NCI-H2107 (cell line): ENCODE measurements at places on chromosomes 11 and 22.

DNA sequence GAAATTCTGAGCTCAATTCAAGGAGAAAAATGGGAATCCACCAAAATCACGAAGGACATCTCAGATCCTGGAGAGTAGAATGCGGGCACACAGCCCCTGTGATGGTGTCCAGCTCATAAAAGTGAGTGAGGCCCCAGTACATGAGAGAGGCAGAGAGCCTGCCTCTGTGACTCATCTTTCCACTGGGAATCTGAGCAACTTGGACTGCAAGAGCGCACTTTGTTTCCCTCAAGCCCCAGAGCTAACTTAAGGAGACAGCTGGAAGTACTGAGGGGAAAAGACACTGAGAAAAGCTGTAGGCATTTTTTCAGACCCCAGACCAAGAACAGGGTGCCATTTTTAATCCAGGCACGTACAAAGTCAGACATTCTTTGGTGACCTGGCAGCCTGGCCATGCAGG is 273.7 kb downstream of the C11orf87 start:
- no peak for DNase-seq

GRCh38 chr11:91470656-91471055 is 754.0 kb upstream of the FAT3 start:
- DNase-seq = no peak

- no peak for DNase-seq
These were observed 12.3 kb downstream of the GUCD1 start for GRCh38 chr22:24542641-24543040.

DNA sequence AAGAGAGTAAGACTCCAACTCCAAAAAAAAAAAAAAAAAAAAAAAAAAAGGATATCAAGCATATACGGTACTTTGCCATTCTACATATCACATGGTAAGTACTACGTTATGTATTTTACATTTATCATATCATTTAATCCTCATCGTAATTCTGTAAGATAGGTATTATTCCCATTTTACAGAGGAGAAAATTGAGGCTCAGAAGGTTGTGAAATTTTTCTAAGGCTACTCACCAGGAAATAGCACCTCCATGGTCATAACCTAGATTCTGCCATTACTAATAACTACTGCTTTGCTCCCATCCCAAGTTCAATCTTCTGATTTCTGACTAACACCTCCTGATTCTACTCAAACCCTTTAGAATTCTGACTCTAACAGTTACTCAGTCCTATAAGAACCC is 138.0 kb downstream of the FCHSD2 start:
- DNase-seq = no peak

DNA sequence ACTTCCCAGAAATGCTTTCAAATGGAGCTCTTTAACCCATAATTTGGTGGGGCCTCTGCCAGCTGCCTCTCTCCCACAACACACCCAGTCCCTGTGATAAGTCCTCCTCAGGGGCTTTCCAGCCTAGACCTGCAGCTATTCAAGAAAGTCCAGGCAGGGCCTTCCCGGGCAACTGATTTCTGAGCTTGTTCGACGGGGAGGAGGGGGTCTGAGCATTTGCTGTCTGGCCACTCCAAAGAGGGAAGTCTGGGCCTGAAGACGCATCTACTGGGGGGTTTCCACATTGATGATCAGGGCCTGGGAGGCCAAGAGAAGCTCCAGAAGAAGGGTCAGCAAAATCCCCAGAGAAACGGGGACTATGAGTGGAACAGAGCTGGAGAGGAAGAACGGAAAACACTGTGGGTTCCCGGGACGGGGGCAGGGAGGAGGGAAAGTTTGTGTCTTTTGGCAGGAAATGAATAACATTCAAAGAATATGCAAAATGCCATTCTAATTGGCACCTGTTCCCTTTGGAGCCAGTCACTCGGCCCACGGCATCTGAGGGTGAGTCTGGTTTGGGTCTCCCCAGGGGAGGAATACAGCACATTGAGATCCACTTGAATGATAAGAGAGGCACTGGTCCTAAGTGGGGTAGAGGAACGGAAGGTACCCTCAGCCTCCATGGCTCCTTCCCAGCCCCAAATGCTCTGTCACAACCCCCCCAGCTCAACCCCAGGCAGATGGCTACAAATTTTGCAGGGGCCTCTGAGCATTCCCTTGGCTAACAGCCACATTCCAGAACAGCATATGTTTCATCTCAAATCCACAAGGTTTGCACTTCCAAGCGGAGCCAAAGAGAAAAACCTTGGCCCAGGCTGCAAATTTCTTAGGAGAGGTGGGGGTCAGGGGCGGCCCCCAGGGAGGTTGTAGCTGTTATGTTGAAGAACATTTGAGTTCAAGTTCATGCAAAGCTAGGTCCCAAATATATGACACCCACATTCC is 72.0 kb downstream of the RPUSD4 start:
- DNase-seq = no peak

DNA sequence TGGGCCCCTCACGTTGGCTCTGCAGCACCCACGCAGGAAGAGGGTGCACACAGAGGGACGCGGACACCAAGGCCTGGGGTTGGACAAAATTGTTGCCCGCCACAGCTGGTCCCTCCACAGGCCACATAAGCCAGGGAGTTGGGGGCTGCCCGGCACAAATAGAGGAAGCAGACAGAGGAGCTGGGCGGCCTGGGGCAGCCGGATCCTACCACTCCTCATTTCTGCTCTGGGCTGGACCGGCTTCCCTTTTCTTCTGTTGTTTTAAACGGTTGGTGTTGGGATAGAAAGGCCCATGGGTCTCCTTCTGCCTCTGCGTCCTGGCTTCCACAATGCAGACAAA is 36.4 kb upstream of the LINC01488 start:
- no peak for DNase-seq

GRCh38 chr11:48093795-48094642 is 113.7 kb downstream of the PTPRJ start:
- no peak for DNase-seq

DNA sequence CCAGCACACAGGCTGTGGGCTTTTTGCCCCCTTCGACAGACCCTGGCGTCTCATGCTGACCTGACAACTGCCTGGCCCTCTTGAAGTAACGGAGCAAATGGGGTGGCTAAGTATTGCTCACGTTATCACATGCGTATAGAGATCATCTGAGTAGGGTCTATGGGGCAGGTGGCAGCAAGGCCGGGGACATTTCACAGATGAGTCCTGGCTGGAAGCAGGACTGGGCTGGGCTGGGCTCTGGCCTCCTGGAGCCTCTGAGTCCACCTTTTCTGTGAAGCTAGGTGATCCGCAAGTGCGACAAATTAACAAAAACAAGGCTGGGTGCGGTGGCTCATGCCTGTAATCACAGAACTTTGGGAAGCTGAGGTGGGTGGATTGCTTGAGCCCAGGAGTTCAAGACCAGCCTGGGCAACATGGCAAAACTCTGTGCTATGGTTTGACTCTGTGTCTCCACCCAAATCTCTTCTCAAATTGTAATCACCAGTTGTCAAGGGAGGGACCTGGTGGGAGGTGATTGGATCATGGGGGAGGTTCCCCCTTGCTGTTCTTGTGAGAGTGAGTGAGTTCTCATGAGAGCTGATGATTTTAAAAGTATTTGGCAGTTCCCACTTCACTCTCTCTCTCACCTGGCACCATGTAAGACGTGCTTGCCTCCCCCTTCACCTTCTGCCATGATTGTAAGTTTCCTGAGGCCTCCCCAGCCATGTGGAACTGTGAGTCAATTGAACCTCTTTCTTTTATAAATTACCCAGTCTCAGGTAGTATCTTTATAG is 122.0 kb downstream of the MPPED1 start:
- DNase-seq = no peak

GRCh38 chr11:3959015-3959902 is 103.8 kb downstream of the STIM1 start:
- DNase-seq = no peak

- no peak for DNase-seq
These were observed 61.8 kb downstream of the CYTH4 start for GRCh38 chr22:37343863-37344734.

DNA sequence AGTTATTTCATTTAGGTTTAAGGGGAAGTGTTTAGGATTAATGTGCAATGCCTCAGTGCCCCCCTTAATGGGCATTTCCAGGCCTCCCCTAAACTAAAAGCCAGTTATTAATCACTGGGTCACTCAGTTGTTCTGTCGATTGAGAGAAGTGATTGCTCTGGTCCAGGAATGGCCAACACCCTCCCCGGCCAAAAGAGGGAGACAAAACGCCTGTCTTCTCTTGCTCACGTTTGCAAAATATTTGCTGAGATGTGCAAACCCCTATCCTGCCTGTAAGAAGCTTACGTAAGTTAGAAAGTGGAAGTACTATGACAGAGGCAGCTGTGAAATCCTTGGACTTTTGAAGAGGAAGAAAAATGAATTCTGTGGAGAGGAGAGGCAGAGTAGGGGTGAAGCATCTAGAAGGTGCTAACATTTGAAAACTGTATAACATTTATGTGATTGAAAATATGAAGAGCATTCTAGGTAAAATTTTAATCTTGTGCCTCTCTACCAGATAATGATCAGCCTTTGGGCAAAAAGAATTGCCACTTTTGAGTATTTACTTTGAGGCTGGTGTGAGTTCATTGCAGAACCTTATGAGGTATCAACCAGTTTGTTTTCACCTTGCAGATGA is 37.7 kb downstream of the NTM start:
- no peak for DNase-seq

GRCh38 chr22:48765595-48765994 is 1062.1 kb downstream of the BRD1 start:
- DNase-seq = no peak

DNA sequence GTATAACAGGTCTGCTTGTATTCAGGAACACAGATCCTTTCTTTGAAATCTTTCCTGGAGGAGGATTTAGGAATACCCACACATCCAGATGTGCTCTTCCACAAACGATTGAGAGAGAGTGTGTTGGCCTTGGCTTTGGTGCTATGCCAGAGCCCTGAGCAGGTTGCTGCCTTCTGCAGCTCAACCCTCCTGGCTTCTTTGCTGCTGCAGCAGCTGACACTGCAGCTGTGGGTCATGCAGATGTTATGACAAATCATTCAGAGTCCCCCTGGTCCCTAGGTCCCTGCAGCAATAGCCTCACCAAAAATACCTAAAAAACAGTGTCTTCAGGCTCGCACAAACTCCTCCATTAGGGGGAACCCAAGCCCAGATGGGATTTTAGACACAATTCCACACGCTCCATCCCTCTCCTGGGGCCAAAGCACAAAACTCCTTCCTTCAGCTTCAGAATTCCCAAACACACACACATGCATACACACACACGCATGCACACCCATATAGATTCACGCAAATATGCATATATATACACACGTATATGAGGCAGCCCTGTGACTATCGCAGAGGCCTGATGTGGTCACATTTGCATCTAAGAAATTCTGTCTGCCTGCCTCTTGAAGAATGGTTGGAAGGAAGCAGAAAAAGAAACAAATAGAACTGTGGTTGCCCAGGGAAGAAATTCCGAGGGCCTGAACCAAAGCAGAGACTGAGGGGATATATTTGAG is 35.4 kb downstream of the SLN start:
- DNase-seq = no peak

DNA sequence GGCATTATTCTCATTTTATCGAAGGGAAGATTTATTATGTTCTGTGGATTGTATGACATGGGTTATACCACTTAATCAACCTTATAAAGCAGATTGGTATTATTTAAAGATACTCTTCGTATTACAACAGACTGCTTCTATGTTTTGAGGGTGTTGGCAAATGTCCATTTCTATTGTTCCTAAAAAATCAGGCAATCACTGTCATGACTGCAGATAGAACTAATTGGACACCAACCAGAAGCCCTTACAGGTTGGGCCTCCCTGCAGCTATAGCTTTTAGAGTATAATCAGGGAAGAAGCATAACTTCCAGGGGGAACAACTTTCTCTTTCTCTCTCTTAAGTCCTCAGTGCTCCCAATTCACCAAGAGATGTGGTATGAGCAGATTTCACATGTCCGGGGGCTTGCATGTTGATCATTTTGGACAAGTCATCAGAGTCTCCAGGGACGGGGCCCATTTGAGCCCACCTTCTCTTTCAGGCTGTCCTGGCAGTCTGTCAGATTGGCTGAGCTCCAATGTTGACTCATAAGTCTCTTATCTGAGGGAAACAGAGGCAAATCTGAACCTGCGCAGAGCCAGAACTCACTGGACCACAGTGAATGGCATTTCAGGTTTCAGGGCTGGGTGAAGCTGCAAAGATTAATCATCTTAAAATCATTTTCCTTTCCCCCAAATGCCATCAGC is 264.0 kb upstream of the CCDC90B start:
- no peak for DNase-seq

DNA sequence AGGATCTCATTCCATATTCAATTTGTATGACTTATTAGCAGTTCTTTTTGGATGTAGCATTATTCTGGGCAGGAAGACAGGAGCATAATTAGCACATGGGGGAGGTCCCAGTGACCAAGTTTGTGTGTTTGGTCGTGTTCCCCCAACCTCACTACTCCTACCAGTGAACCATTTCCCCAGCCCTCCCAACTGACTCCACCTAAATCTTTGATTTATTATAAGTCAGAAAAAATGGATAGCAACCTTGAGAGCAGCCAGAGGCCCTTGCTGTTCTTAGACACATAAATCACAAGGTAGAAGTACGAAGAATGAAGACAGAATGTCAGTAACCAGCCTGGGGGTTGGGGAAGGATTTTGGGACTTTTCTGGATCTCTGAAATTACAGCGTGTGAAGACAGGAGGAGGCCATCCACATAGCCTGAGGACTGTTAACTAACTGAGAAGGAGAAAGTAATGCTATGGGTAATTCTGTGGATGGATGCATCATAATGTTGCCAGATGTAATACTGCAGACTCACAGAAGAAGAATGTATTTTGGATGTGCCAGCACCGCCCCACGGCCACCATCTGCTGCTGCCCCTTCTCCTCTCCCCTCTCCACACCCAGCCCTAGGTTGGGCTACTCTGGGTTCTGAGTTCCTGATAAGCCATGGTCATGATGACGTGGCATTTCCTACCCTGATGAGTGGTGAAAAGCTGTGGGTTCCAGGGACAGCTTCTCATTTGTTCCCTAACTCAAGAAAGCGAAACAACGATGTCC is 124.3 kb upstream of the TTC12 start:
- no peak for DNase-seq

GRCh38 chr11:112932593-112932992 is 28.6 kb upstream of the NCAM1 start:
- DNase-seq = no peak

DNA sequence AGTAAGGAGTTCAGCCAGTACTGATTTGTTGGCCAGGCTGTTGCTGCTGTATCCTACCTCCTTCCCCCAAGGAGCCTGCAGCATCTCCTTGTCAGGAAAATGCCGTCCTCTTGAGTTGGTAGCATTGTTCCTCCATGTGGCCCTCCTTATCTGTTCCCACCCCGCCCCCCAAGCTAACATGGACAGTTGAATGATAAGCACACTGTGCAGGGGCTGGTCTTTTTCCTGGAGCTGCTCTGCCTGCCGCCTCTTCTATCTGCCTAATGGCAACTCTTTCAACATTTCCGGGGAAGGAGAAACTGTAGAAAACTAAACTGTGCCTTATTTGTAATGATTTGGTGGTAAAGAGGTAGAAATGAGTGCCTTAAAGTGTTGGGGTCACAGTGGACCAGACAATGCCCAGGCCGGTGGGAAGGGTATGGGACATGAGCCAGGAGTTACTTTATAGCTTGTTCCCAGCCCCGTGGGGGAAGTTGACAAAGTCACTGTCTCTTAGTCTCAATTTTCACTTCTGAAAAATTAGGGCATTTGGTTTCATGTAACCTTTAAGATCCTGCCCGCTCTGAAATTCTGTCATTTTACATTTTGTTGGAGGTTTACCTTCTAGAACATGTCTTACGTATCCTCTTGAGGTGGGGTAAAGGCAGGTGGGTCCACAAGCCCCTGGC is 4.5 kb downstream of the FAM118A start:
- no peak for DNase-seq

GRCh38 chr22:37887584-37888378 is 18.3 kb upstream of the MICALL1 start:
- no peak for DNase-seq
